ENCODE measurements at places on chromosomes 2 and 18.
A peak's percentile ranks its signal among the peaks of the same experiment; 100 is the strongest.

- no peak for DNase-seq
Measured at GRCh38 chr2:41764131-41764530, 283.7 kb upstream of the PKDCC start.

- no peak for DNase-seq
Measured at GRCh38 chr2:43977677-43978375, 18.0 kb downstream of the LRPPRC start.

- DNase-seq, result no peak
Measured at GRCh38 chr2:197939787-197940186, 135.4 kb downstream of the PLCL1 start.

- DNase-seq, result no peak
Measured at GRCh38 chr2:101255501-101255900, 2.8 kb downstream of the CNOT11 start.

DNA sequence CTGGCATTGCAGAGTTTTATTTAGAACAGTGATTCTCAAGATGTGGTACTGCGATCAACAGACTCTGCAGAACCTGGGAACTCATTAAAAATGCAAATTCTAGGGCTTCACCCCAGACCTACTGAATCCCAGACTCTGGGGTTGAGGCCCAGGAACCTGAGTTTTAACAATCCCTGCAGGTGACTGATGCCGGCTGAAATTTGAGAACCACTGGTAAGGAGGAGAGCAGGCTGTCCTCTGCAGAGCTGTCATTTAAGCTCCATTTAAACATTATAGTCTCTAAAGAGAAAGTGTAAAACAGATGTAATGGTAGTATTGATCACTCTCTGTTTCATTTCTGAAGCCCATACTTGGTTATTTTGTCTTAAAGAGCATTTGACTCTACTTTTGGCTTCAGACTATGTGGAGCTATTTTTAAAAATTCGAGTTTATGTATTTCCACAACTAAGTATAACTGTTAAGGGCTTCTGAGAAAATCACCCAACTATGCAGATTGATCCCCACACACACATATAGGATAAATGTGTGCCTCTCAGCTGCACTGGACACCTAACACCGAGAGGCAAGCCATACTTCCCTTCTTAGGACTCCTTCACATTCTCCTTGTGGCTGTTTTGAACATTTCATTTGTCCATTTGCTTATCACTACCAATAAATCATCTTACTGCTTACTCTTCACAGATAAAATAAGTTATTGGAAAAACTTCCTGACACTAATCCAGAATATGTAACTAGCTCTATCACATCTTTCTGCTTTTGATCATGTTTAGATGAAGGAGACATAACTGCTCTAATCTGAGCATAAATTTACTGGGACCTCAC lies 487.5 kb downstream of the DLGAP1 start:
- no peak for DNase-seq

GRCh38 chr2:17208511-17208910 lies 309.7 kb downstream of the RAD51AP2 start:
- DNase-seq, result no peak

- no peak for DNase-seq
Measured at GRCh38 chr2:40325116-40325515, 126.8 kb downstream of the SLC8A1 start.

DNA sequence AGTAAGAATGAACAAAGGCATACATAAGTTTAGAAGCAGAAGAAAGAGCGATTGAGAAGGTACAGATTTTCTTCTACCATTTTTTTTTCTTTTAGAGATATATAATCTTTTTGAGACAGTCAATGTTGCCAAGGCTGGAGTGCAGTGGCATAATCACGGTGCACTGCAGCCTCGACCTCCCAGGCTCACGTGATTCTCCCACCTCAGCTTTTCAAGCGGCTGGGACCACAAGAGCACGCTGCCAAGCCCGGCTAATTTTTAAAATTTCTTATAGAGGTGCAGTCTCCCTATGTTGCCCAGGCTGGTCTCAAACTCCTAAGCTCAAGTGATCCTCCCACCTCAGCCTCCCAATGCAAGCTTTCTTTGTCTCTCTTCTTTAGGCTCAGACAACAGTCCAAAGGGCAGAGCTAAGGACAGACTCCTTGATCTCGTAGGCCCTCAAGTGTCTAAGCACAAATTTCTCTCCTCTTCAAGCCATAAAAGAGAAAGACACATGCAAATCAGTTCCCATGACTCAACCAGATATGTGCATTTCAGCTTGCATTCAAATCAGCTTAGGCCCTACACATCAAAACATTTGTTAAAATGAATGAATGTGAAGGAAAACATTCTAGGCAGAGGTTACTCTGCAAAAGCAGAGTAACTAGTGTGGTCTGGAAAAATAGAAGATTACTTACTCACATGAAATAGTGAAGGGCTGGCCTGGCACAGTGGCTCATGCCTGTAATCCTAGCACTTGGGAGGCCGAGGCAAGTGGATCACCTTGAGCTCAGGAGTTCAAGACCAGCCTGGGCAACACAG lies 18.0 kb downstream of the ITSN2 start:
- DNase-seq, result no peak

GRCh38 chr2:126778561-126779501 lies 119.9 kb upstream of the TEX51 start:
- no peak for DNase-seq

GRCh38 chr2:10901160-10901939 lies 10.4 kb upstream of the KCNF1 start:
- peak; percentile 15 for DNase-seq

DNA sequence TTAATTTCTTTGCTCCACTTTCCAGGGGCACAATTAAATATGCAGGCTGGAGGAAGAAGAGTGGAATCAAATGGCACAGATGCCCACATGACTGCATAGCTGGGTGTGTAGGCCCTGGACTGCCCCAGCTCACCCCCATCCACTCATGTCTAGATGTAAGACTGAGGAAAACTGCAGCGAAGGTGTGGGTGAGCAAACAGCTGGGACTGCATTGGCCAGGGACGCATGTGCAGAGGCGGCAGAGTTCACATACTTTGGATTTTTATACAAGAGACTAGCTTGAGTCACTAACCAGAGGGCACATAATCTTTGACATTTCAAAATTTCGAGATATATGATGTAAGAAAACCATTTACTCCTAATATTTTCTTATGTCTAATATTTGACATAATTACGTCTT lies 60.1 kb downstream of the SPIRE1 start:
- DNase-seq, result peak; percentile 61

DNA sequence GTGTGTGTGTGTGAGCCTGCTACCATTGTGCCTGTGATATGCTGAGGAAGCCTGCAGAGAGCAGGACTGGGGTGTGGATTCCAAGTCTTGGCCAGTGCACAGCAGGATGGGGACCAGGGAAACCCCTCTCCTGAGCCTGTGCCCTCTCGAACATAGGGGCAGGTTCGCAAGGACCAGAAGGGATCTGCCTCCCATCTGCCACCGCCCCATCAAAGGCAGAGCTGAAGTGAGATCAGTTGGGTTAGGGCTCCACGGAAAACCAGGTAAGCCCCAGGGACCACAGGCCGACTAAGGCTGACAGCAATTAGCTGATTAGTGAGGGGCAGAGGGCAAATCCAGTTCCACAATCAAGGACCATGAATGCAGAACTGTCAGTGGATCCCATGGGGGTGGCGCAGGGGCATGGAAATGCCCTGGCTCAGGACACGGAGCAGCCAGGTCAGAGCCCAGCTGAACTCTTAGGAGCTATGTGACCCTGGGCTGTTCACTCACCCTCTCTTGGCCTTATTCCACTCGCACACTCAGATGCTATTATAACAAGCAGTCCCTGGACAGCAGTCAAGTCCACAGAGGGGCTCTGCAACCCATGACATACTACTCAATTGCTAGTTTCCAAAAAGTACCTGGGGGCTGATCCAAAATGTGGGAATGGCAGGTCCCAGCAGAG lies 84.2 kb upstream of the ID2 start:
- DNase-seq, result no peak

DNA sequence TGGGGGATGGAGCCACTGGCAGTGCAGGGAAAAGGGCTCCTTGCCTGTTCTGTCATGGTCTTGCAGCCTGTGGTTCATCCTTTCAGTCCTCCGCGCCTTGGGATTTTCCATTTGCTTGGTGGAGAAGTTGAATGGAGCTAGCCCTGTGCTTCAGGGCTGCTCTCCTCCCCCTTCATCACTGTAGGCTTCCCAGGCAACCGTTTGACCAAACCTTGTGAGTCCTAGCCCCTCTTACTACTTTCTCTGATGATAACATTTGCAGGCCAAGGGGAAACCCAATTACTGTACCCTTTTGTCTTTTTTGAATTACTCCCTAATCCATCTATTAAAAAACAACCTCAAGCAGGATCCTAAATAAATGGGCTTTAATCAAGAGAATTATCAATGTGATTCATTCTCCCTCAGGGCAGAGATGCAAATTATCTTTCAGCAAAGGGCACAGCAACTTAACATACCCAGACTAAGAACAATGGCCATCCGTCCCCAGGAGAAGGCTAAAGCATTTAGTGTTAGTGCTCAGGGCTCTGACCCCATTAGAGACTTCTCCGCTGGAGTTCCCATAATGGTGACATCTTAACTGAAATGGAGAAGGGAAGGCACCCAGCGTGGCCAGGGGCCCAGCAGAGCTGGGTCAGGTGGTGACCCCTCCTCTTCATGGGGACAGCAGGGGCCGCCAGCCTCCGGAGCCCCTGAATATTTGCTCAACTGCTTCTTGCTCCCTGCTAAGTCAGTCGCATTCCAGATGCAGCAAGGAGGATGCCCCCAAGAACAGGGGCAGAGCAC lies 40.7 kb downstream of the RHOB start:
- DNase-seq, result no peak

GRCh38 chr2:127161176-127162136 lies 54.5 kb upstream of the BIN1 start:
- DNase-seq, result no peak

GRCh38 chr2:41737888-41738287 lies 309.9 kb upstream of the PKDCC start:
- no peak for DNase-seq

GRCh38 chr2:114083717-114084387 lies 194.0 kb downstream of the ACTR3 start:
- DNase-seq, result no peak

DNA sequence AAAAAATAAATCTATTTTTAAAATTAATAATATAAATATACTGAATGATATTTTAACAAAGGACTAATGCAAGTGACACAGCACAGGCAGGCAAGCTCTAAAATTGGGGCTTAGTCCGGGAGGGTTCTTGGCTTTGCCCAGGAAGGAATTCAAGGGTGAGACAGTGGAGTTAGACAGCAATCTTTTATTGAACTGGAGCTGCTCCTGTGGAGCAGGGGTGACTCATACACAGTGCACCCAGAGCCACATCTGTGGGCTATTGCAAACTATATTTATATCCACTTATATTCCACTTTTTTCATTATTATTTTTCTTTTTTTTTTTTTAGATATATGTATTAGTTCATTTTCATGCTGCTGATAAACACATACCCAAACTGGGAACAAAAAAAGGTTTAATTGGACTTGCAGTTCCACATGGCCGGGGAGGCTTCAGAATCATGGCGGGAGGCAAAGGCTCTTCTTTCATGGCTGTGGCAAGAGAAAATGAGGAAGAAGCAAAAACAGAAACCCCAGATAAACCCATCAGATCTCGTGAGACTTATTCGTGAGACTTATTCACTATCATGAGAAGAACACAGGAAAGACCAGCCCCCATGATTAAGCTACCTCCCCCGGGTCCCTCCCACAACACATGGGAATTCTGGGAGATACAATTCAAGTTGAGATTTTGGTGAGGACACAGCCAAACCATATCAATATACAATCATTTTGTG lies 437.1 kb downstream of the BCL11A start:
- DNase-seq, result no peak

DNA sequence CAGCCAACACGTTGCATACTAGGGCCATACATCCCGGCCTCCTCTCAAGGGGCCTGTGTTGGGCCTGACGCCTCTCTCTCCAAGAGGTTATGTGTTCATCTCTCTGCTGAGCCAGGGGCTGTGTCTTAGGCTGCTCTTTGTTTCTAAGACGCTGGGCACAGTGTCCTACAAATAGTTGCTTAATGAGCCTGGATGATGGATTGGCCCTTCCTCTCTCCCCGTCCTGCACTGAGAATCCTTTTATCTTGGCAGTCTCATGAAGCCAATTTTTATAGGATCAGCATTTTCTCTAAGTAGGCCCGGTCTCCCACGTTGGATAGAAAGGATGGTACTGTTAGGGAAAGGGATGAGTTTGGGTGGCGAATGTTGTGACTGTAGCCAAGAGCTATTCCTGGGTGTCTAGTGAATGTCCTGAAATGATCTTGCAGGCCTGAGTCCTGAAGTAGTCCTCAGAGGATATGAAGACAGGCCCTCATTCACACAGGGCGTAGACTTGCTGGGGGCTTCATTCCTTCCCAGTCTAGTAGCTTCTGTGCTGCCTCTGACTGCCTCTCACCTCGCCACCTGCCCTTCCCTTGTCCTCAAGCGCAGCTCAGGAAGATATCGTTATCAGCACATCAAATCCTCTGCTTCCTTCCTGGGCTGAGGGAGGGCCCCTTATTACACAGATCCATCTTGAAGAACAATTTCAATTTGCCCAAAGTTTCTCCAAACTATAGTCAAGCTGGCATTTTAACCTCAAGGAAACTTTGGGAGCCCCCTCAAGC lies 8.8 kb downstream of the LBH start:
- no peak for DNase-seq
